ENCODE measurements at places on chromosomes 7 and 10.

DNA sequence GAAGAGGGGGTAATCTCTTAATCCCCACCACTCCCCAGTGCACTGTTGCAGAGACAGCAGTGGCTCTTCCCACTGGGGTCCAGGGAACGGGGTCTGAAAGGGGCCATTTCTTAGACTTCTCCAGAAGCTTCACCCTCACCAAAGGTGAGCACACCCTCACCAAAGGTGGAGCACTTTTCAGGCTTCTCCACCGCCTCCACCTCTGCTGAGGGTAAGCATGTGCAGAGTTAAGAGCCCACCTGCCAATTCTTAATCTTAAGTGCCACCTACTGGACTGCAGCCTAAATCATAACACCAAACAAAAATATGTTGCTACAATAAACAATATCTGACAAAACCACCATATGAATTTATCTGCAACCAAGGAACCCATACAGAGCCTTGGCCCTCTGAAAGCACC, 27.0 kb downstream of the SNX13 start:
- DNase-seq, result peak; percentile 17

GRCh38 chr7:2813350-2814185, 30.5 kb downstream of the GNA12 start:
- DNase-seq, result no peak

GRCh38 chr7:5177060-5177459, 13.0 kb upstream of the WIPI2 start:
- no peak for DNase-seq

- DNase-seq, result no peak
Observed at GRCh38 chr10:127699311-127699710, 37.7 kb upstream of the FOXI2 start.

DNA sequence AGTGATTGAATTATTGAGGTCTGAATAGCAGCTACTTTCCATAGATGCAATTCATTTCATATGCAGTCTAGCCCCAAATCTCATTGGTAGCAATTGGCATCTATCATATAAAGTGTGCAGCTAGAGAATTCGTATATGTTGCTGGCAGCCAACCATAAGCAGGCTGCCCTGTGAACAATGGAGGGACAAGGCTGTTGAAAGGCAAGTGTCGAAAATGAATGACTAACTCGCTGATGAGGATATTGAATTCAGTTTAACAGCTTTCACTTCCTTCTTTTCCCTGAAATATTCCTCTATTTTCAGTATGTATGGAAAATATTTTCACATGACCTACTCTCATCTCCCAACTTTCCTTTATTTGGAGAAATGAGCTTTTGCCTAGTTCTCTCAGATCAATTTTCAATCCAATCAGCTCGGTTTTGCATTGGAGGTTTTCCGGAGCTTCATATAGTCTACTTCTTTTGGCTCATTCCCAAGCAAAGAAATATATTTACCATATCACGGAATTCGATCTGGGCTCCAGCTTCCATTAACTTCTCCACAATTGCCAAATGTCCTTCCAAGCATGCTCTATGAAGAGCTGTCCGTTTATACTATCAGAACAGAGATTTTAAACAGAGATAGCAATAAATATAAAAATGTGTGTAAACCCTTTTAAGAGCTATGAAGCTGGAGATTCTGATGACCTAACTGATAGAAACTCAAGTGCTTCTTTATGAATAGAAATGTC, 3.5 kb downstream of the ANKRD1 start:
- no peak for DNase-seq

DNA sequence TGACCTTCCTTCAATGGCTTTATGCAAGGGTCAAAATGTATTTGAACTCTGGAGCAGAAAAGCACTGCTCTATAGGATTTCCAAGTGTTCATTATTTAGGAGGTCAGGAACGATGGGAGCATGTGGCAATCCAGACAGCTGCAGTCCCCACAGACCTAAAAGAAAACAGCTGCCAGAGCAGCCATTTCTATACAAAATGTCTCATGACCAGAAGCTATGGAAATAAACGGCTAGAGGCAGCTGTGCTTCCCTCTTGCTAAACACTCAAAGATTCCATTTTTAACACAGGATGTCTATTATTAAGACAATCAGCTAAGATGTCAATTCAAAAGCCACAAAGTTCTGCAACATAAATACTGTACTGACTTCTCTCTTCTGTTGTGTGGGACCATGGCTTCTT, 879.1 kb upstream of the C7orf33 start:
- no peak for DNase-seq

DNA sequence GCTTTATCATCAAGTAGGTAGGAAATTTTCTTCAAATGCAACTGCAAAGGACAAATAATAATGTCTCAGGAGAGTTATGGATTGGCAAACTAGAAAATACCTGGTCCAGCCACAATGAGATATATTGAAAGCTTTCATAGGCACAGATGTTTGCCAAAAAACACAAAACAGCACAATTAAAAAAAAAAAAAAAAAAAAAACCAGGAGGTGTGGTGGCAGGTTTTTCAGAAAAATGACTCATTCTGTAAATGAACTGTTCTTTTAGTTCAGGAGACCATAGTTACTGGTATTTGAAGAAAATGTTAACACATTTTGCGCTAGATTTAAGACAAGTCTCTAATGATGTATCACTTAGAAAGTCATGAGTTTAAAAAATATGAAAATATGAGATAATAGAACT, 55.0 kb upstream of the JCAD start:
- no peak for DNase-seq

GRCh38 chr7:79414910-79415309, 38.6 kb downstream of the MAGI2 start:
- DNase-seq, result no peak
